ENCODE measurements at places on chromosomes 6 and 20. TPM values are rescaled to one million over a fixed set of nuclear protein-coding genes. Genes with fewer than 3 reads are reported as not detected.

TP53TG5 gene
- 0.80 TPM for total RNA-seq

THEMIS gene
- total RNA-seq, result 24.5 TPM

LGSN gene
- not detected for total RNA-seq

GATA5 gene
- total RNA-seq, result not detected

SAMD5 gene
- not detected for total RNA-seq

RAMACL gene
- total RNA-seq, result 0.41 TPM

LINC00237 gene
- not detected for total RNA-seq

ACSS1 gene
- total RNA-seq, result 10.7 TPM

CAGE1 gene
- total RNA-seq, result 0.09 TPM

SDCBP2 gene
- total RNA-seq, result 3.2 TPM

PTK6 gene
- 0.25 TPM for total RNA-seq

NTSR1 gene
- total RNA-seq, result 0.07 TPM

NFATC2 gene
- 38.5 TPM for total RNA-seq

SIRPB1 gene
- total RNA-seq, result 1.0 TPM

TOX2 gene
- 3.0 TPM for total RNA-seq

MAP1LC3A gene
- 2.7 TPM for total RNA-seq

ZSCAN23 gene
- 2.9 TPM for total RNA-seq

BEND3 gene
- 5.0 TPM for total RNA-seq
